Osteoblast (primary cell): ENCODE measurements at places on chromosomes 3 and 15. TPM values are rescaled to one million over a fixed set of nuclear protein-coding genes. Genes with fewer than 3 reads are reported as not detected.
A peak's percentile ranks its signal among the peaks of the same experiment; 100 is the strongest.

Gene CCDC54
- not detected in 2 replicates for total RNA-seq

Gene CHRM5
- under 0.01 TPM in 2 replicates for total RNA-seq

Gene RCCD1
- total RNA-seq = 11.2 TPM in 2 replicates

Gene RYR3
- total RNA-seq = not detected in 2 replicates

Gene VGLL3
- 198 and 242 TPM in 2 replicates for total RNA-seq

Gene GNAT1
- not detected in 2 replicates for total RNA-seq

Gene ARL14
- not detected in 2 replicates for total RNA-seq

Gene NEO1
- total RNA-seq = 55.4 and 64.2 TPM in 2 replicates

GRCh38 chr3:157098823-157099185 is 61.1 kb downstream of the CCNL1 start:
- no peaks in the 10 kb centered on the region for H3K27me3 ChIP-seq
- no peak overlapping the region for H3K4me3 ChIP-seq
- no peaks in the 10 kb centered on the region for H3K36me3 ChIP-seq
- no peak for DNase-seq
- peaks cover 15% of the 10 kb centered on the region for H3K4me1 ChIP-seq

DNA sequence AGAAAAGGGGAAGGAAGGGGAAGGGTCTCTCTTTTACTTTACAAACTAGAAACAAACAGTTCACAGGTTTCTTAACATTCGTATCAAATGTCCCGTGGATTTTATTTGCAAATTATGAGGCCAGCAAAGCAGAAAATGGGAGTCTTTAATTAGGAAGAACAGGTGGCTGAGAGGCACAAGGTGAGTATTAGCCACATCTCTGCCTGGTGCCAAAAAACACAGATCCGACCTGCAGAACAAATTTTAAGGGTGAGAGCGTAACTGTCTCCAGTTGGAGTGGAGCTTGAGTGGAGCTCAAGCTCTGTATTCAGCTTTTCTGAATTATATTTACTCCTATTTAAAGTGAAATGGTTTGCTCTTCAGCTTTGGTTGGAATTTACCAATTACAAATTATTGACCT is 1004.9 kb downstream of the FHIT start:
- no peak overlapping the region for H3K4me3 ChIP-seq
- no peak overlapping the region for H3K27ac ChIP-seq
- no peaks in the 10 kb centered on the region for H3K36me3 ChIP-seq
- DNase-seq = no peak
- H3K4me1 ChIP-seq = no peaks in the 10 kb centered on the region

DNA sequence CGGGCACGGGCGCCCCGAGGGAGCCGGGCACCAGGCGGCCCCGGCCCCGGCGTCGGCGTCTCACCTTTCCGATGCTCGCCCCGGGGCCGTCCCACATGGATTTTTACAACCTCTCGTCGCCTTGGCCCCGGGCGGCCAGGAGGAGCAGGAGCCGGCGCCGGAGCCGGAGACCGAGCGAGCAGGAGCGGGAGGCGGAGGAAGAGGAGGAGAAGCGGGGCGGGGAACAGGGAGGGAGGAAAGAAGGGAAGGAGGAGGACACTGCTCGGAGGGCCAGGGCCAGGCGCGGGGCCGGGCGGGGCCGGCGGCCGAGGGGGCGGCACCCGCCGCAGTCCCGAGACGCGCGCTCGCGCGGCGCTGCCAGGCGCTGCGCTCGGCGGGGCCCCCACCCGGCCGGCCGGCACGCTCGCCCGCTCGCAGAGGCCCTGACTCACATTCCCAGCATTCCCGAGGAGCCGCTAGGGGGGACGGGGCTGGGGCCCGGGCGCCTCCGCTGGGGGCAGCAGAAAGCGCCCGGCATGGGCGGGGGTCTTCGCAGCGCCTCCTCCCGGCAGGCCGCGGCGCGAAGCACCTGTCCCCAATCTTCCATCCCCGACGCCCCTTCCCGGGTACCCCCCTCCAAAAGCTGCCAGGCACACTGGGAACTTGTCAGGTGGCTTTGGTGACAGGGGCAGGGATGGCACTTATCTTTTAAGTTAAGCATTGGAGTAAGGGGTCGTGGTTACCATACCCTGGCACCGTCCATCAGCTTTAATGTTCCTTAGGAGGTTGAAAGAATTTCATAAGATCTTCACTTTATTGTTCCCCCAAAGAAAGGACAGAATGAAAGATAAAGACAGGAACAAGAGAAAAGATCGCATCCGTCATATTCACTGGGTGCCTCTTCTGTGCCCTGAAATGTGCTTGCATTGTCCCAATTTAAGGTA is at the start of gene ERC2:
Gene ERC2 (minus strand): TSS at position 284 of the 923 bp plus-strand sequence.
- H3K27me3 ChIP-seq = peaks cover 20% of the 10 kb centered on the region
- DNase-seq = peak; percentile 80
- no peak within 1 kb of the TSS for H3K27ac ChIP-seq
- peak within 1 kb of the TSS; percentile 57 for H3K4me3 ChIP-seq

DNA sequence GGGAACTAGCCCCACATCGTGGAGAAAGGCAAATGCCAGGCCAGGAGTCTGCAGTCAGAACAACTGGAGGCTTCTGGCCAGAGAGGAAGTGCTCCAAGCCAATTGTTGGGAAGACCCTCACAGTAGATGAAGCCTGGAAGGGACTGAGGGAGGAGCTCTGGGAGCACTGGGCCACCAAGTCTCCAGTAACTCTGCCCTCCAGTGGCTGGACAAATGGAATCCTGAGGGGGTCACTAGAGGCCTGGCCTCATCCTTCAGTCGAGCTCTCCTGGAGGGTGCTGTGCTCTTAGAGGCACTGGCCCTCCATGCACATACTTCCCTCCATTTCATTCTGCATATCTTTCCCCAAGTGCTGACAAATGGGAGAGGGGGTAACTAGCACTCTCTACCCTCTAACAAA is 103.0 kb downstream of the MYLK start:
- no peak overlapping the region for H3K4me3 ChIP-seq
- H3K27ac ChIP-seq = peak overlapping the region; percentile 72
- H3K36me3 ChIP-seq = peaks cover 26% of the 10 kb centered on the region
- no peaks in the 10 kb centered on the region for H3K27me3 ChIP-seq
- peak; percentile 27 for DNase-seq

- H3K4me3 ChIP-seq = no peak overlapping the region
- DNase-seq = no peak
- no peaks in the 10 kb centered on the region for H3K27me3 ChIP-seq
- no peaks in the 10 kb centered on the region for H3K36me3 ChIP-seq
Observed at GRCh38 chr15:91938136-91938535, 84.6 kb downstream of the SLCO3A1 start.

DNA sequence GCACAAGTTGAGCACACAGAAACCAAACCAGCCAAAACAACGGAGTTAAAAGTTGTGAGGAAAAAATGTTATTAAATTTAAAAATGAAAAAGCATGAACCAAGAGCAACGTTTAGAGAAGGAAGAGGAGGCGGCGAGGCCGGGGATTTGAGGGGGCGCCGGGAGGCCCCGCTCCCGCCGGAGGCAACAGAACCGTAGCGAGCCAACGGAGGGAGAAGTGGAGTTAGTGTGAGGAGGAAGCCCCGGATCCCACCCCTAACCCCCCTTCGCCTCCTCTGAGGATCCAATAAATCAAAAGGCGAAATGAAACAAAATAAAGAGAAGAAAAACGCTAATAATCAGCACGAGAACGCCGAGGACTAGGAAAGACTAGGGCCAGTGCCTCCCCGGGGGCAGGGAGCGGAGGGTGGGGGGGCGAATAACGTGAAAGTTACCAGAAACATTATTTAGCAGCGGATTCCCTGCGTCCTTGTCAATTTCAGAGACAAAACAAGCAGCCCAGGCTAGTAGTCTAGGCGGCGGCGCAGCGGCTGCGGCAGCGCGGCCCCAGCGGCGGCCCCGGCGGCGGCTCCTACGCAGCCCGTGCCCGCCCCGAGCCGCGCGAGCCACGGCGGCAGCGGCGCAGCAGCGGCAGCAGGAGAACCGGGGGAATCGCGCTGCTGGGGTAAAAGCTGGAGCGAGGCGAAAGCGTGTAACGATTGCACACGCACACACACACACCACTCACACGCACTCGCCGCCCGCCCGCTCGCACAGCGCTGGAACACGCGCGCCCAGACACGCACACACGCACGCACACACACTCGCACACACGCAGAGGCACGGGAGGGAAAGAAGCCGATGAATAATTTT is 1.7 kb downstream of the MEIS2 start:
- H3K36me3 ChIP-seq = peaks cover 10% of the 10 kb centered on the region
- H3K27me3 ChIP-seq = no peaks in the 10 kb centered on the region
- H3K4me1 ChIP-seq = no peaks in the 10 kb centered on the region
- H3K27ac ChIP-seq = peak overlapping the region; percentile 92
- DNase-seq = peak; percentile 93

- no peaks in the 10 kb centered on the region for H3K36me3 ChIP-seq
- H3K4me3 ChIP-seq = no peak overlapping the region
- no peaks in the 10 kb centered on the region for H3K4me1 ChIP-seq
- no peaks in the 10 kb centered on the region for H3K27me3 ChIP-seq
- no peak overlapping the region for H3K27ac ChIP-seq
Observed at GRCh38 chr15:51558411-51558810, 64.2 kb downstream of the DMXL2 start.

DNA sequence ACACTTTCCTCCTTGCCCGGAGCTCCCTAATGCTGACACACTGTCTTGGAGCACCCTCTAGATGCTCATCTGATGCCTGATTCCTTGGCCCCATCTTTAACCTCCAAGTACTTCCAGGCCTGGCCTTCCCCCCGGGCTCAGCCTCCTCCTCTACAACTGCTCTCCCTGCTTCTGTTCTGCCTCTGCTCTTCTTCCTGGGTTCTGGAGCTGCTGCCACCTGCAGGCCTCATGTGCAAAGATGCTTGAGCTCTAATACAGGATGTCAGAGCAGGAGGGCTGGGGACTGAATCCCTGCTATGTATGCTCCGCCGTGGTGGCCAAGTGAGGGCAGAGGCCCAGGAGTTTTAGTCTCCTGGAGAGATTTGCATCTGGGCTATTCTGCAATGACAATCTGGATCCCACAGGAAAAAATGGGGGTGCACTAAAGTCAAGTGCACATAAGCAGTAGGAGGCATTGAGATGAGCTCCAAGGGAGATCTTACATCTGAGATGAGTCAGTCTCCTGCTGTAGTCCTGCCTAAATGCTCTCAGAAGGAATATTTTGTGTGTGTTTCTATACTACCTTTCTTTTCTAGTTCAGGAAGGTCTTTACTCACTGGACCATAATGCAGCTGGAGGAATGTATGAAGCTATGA is 296.3 kb downstream of the UACA start:
- no peaks in the 10 kb centered on the region for H3K36me3 ChIP-seq
- DNase-seq = no peak
- peaks cover 9% of the 10 kb centered on the region for H3K4me1 ChIP-seq
- no peak overlapping the region for H3K27ac ChIP-seq
- H3K27me3 ChIP-seq = peaks cover 4% of the 10 kb centered on the region

GRCh38 chr15:63006032-63006878 is 36.3 kb upstream of the TPM1 start:
- H3K36me3 ChIP-seq = no peaks in the 10 kb centered on the region
- H3K4me1 ChIP-seq = no peaks in the 10 kb centered on the region
- no peak for DNase-seq
- H3K4me3 ChIP-seq = no peak overlapping the region

DNA sequence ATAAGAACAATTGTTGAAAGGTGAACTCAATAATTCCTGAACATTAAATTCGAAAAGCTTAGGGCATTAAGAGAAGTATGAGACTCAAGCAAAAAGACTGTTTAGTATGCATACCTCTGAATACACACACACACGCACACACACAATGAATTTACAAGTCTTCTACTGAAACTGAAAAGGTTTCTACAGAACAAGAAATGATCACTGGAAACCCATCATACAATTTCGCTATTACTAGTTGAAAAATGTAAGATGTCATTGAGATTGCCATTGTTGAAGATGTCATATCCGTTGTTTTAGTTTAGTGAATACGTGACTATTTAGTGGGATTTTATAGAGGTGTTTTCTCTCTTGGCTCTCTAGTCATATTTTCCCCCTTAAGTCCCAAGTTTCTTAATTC is 106.8 kb downstream of the FOXB1 start:
- H3K36me3 ChIP-seq = no peaks in the 10 kb centered on the region
- no peak overlapping the region for H3K27ac ChIP-seq
- no peak for DNase-seq
- H3K4me3 ChIP-seq = no peak overlapping the region
- H3K4me1 ChIP-seq = no peaks in the 10 kb centered on the region

- no peak overlapping the region for H3K4me3 ChIP-seq
- no peak overlapping the region for H3K27ac ChIP-seq
- no peaks in the 10 kb centered on the region for H3K4me1 ChIP-seq
- no peaks in the 10 kb centered on the region for H3K27me3 ChIP-seq
Observed at GRCh38 chr15:81575436-81576123, 201.6 kb upstream of the TMC3 start.

GRCh38 chr3:138180375-138181029 is 5.8 kb upstream of the DBR1 start:
- no peaks in the 10 kb centered on the region for H3K36me3 ChIP-seq
- H3K27ac ChIP-seq = no peak overlapping the region
- DNase-seq = no peak
- no peaks in the 10 kb centered on the region for H3K4me1 ChIP-seq
- no peak overlapping the region for H3K4me3 ChIP-seq
- peaks cover 9% of the 10 kb centered on the region for H3K27me3 ChIP-seq

DNA sequence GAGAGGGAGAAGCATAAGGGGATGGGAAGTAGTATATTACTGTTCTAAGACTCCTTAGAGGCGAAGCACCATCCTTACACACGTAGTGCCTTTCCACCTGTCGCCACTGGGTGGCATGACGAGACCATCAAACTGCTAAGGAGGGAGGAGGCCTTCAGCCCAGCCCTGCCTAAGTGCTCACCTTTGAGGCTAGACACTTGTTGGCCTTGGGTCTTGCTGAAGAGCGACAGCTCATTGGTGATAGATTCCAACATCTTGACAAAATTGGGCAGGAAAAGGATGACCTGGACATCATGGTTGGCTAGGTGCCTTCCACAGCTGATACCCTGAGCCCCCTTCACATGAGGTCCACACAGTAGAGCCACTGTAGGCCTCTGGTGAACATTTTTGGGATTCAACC is 19.6 kb downstream of the CLK3 start:
- H3K36me3 ChIP-seq = peaks cover 55% of the 10 kb centered on the region
- no peaks in the 10 kb centered on the region for H3K27me3 ChIP-seq

GRCh38 chr3:107453504-107453903 is 69.3 kb upstream of the BBX start:
- no peak for DNase-seq
- no peaks in the 10 kb centered on the region for H3K36me3 ChIP-seq
- H3K27ac ChIP-seq = no peak overlapping the region
- peaks cover 3% of the 10 kb centered on the region for H3K4me1 ChIP-seq

- no peak overlapping the region for H3K27ac ChIP-seq
- H3K27me3 ChIP-seq = no peaks in the 10 kb centered on the region
- no peaks in the 10 kb centered on the region for H3K4me1 ChIP-seq
- H3K36me3 ChIP-seq = no peaks in the 10 kb centered on the region
- no peak for DNase-seq
- no peak overlapping the region for H3K4me3 ChIP-seq
Observed at GRCh38 chr3:196697270-196697669, 14.8 kb downstream of the CEP19 start.

- no peak overlapping the region for H3K4me3 ChIP-seq
- H3K27ac ChIP-seq = no peak overlapping the region
- H3K36me3 ChIP-seq = no peaks in the 10 kb centered on the region
- peaks cover 44% of the 10 kb centered on the region for H3K27me3 ChIP-seq
- DNase-seq = no peak
Observed at GRCh38 chr3:45872569-45872968, 13.8 kb upstream of the CCR9 start.
